ENCODE measurements at places on chromosomes 2 and 18.

- no peak for DNase-seq
These were observed 138.2 kb downstream of the TMEM131 start for GRCh38 chr2:97857553-97857952.

DNA sequence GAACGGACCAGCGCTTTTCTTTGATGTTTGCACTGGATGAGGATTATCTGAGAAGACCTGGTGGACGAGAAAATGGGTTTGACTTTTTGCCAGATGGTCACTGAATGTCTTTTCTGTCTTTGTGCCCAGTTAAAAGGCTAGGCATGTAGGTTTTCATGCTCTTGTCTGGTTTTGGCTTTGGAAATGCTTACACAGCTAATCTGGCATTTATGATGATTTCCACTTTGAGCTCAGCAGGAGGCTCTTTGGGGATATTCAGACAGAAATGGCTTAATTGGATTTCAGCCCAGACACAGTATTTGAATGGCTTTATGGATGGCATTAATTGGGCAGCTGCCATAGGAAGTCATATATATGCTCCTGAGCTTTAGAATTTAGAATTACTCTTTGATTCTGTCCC, 59.6 kb downstream of the NCK2 start:
- DNase-seq, result no peak

DNA sequence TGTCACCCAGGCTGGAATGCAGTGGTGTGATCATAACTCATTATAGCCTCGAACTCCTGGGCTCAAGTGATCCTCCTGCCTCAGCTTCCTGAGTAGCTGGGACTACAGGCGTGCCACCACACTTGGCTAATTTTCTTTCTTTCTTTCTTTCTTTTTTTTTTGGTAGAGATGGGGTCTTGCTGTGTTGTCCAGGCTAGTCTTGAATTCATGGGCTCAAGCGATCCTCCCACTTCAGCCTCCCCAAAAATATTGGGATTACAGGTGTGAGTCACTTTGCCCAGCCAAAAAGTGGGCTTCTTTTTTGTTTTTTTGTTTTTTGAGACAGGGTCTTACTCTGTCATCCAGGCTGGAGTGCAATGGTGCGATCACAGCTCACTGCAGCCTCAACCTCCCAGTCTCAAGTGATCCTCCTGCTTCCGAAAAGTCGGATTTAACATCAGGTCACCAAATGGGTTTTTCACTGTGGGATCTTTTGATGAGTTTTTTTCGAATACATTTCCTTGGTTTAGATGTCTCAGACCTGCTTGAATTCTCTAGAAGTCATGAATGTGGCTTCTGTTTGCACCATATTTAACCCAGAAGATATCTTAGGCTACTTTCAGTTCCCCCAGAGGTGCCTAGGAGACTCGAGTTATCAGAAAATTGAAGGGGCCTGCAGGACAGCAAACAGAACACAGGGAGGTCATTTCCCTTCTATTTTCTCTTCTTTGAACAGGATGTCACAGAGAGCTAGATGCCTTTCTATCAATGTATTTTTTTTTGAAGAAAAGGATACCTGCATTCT, 8.9 kb downstream of the RAB31 start:
- DNase-seq, result no peak

DNA sequence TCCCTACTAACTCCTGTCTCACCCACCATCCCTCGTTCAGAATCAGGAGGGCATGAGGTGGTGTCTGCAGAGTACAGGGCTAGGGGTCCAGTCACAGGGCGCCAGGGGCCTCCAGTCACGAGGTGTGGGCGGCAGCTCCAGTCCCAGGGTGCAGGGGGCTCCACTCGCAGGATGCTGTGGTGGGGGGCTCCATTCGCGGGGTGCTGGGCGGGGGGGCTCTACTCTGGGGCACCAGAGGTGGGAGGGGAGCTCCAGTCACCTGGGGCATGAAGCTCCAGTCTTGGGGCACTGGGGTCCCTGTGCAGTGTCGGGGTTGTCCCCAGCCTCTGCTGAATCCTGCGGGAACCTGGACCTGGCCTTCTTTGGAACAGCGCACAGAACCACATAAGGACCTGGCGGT, 66.0 kb downstream of the EIPR1 start:
- no peak for DNase-seq

DNA sequence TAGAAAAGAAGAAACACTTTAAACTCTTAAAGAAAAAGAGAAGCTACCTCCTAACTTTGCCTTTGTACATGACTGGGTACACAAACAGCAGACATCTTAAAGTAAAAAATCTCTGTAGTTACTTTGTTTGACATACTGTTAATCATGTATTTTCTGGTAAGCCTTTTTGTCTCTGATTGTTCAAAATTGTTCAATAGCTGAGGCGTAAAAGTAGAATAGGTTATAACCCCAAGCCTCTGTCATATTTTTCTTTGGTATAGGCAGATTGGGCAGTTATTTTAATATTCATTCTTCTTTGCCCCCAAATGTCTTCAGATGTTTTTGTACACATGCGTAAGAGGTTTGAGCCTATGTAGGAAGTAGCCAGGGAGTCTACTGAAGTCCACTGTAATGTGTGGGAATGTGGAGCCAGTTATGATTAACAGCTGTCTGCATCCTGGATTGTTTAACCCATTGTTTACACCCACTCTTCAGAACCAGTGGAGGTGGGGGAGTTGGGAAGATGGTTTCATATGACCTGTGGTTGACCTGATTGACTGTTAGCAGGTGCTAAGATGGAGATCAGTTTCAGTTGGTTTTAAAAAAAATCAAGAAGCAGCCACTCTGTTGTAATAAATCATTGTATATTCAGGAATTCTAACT, 150.5 kb downstream of the TANC1 start:
- no peak for DNase-seq

- DNase-seq, result no peak
These were observed 8.2 kb downstream of the RND3 start for GRCh38 chr2:150479075-150479915.

GRCh38 chr2:25207078-25207545, 38.7 kb upstream of the POMC start:
- peak; percentile 79 for DNase-seq

DNA sequence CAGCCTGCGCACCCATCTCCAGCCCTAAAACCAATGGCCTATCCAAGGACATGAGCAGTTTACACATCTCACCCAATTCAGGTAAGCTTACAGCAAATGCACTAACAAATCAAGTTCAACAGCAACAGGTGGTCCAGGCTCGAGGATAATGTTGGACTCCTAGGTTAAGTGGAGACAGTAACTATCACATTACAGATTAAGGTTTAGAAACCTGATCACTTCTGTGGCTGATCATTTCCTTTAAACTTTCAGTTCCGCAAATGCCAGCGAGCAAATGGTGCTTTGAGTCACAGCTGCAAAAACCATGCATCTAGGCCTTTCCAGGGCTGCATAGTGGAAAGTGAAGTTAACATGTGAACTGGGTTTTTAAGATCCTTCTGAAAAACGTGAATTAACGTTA, 259.4 kb downstream of the GBX2 start:
- DNase-seq, result no peak

GRCh38 chr18:25798046-25798445, 292.4 kb downstream of the SS18 start:
- DNase-seq, result no peak

- DNase-seq, result no peak
These were observed 88.5 kb downstream of the ZEB2 start for GRCh38 chr2:144431392-144431783.

GRCh38 chr2:194686569-194686968, 970.5 kb upstream of the SLC39A10 start:
- DNase-seq, result no peak

GRCh38 chr18:210733-211132, 52.4 kb downstream of the USP14 start:
- peak; percentile 4 for DNase-seq

DNA sequence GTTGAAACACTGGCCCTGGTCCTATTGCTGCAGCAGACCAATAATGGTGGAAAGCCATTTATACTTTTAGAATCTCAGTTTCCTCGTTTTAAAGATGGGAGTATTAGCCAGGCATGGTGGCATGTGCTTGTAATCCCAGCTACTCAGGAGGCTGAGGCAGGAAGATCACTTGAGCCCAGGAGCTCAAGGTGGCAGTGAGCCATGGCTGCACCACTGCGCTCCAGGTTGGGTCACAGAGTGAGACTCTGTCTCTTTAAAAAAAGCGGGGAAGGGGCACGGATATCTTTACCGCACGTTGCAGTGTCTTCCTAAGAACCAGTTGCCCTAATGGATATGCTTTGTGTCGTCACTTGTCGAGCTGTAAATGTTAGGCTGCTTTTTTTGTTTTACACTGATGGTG, 8.3 kb downstream of the MTCL1 start:
- DNase-seq, result no peak

Data from H7 (cell line).